ENCODE measurements at places on chromosomes 2 and 18.

DNA sequence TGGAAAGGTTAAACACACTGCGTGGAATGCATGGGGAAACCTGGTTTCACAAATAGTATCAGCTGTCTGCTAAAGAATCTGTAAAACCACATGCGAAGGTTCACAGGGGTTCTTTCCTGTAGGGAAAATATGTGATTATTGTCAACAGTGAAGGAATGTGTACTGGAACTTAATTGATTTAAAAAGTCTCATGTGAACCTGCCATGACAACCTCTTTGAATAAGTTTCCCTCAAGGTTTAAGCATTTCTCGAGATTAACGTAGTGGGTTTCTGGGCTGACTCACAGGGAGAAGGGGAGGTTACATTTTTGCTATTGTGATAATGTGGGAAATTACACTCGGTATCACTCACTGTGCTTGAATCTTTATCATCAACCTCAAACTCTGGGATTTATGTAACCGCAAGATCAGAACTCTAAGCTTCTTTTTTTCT lies 28.2 kb upstream of the IL1R1 start:
- no peak for DNase-seq

DNA sequence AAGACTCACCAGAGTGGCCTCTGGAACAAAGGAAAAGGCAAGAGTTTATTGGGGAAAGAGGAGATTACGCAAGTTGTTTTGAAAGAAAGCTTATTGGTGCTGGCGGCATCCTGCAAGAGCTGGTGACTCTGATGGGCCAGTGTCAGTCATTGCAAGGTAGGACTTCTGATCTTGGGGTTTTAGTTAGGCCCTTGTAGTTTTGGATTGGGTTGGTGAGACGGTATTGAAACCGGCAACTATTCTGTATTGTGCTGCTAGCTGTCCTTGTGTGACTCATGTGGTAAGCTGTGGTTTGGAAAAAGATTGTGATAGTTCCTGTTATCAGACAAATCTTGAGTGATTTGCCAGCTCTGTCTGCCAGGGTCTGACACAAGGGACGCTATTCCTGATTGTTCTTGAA lies 159.1 kb upstream of the PIEZO2 start:
- no peak for DNase-seq

GRCh38 chr2:166017208-166017607 lies 63.6 kb upstream of the TTC21B start:
- no peak for DNase-seq

- DNase-seq: no peak
Measured at GRCh38 chr2:44770221-44771195, 171.0 kb upstream of the SIX3 start.

- peak; percentile 7 for DNase-seq
Measured at GRCh38 chr18:36752929-36753865, 75.6 kb downstream of the TPGS2 start.

- no peak for DNase-seq
Measured at GRCh38 chr18:346600-346999, 78.8 kb upstream of the THOC1 start.

DNA sequence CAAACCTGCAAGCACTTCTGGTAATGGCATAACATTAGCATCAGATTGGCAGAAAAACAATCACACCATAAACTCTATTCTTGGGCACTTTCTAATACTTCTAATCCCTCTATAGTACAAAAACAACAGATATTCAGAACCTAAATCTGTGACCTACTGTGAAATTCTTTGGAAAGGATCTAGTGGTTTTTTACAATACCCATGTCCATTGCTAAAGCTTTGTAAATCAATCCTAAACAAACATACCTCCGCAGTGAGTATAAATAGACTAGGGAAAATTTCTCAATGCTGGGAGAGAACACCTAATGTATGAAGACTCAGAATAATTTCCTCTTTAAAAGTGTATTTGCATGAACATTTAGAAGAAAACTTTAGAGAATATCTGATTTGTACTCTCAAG lies 1098.5 kb upstream of the DDX18 start:
- no peak for DNase-seq

- DNase-seq: peak; percentile 72
Measured at GRCh38 chr2:43464590-43464989, 131.2 kb downstream of the THADA start.
